ENCODE measurements at places on chromosomes 2 and 18.

DNA sequence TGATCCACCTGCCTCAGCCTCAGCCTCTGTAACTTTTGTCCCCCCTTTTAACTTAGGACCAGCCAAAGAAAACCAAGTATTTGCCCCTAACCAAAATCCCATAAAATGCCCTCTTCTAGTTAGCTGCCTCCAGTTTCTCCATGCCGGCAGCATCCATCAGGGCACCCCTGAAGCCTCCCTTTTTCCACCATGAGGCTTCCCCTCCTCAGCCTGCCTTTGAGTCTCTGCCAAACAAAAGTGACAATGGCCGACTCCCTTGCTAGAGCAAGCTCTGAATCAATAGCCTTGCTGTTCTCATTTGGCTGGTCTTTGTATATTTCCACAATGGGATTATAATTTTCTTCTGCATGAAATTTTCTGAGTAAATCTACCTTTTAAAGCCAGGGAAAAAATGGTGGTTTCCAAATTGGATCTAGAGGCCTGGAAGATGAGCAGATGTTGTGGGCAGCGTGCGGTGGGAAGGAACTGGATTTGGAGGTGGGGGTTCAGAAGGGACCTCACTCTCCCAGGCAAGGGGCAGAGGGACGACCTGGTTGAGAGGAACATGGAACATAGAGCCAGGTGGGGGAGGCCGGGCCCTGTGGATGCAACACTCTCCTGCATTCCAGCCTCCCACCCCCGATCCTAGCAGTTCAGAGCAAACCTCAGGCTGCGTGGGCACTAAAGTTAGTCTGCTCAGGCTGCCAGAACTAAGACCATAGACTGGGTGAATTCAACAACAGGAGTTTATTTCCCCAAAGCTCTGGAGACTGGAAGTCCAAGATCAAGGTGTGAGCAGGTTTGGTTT lies 80.6 kb downstream of the HS6ST1 start:
- DNase-seq = no peak

GRCh38 chr2:216563646-216564045 lies 65.0 kb downstream of the RPL37A start:
- DNase-seq = no peak

DNA sequence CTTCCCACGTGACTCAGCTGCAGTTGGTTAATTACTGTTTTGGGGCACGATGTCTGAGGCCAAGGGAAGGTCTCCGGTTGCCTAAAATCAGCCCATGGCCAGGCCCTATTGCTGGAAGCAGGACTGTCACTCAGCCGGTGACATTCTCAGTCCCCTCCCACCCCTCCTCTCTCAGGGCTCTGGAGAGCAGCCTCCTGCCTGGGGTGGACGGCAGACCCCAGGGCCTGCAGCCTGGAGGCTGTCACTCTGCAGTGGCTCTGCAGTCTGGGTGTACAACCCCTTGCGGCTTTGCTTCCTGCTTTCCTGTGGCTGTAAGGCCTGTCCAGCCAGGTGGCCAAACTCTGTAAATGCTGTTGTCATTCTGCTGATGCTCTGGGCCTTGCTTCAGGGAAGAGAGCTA lies 32.8 kb downstream of the ZBTB7C start:
- no peak for DNase-seq

GRCh38 chr2:168054657-168055056 lies 192.7 kb downstream of the STK39 start:
- no peak for DNase-seq

DNA sequence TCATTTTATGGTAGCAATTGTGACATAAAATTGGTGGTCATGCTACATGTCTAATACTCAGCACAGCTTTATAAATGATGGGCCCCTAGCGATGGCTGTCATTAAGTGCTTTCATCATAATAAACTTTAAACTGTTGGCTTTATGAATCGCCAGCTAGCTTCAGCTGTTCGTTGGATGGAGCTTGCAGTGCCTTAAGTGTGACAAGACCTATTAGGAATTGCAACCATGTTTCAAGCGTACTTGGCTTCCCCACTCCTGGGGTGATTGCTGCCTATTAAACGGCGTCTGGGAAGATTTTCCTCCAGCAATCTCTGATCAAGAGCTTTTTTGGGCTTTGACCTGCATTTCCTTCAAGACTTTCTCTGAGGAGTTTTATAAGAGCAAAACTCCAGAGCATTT lies 164.5 kb upstream of the SIX3 start:
- DNase-seq = no peak

DNA sequence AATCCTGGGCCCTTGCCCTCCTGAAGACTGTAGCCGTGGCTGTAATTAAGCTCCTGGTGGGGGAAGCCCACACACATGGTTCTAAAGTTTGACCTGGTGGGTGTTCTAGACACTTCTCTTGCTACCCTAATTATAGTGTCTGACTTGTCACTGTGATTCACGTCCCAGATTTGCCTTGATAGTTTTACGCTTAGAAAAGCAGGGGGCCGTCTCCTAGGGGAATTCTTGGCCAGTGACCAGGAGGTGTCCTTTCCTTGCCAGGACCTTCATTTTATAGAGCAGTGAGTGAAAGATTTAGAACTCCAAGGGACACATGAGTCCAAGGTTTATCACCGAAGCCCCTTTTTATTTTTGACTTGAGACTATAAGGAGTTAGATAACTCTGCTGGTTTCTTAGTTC lies 9.0 kb downstream of the TMEM214 start:
- no peak for DNase-seq

- no peak for DNase-seq
Observed at GRCh38 chr18:741931-742512, 29.6 kb upstream of the ENOSF1 start.

GRCh38 chr2:216875862-216876261 lies 16.0 kb upstream of the TNP1 start:
- DNase-seq = no peak

DNA sequence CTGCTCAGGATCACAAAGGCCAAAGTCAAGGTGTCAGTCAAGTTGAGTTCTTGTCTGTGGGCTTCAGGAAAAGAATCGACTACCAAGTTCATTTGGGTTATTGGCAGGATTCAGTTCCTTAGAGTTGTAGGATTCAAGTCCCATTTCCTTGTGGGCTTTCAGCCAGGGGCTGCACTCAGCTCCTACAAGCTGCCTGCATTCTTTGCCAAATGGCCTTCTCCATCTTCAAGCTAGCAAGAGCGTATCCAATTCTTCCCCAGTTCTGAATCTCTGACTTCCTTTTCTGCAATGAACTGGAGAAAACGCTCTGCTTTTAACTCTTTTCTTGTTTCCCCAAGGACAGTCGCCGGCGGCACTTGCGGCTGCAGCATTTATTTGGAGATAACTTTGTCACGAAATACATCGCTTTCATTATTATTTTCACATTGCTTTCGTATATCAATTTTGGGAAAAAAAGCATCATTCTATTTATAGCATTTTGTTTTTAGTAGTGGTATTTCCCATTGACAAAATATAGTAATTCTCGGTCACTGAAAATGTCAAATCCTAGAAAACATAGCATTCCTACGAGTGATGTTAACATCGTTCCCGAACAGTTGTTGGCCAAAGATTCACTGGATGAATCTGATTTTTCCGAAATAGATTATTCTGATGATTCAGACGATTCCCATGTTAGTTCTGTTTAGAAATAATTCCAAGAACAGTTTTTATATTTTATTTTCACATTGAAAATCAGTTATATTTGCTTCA lies 59.6 kb upstream of the SERPINE2 start:
- DNase-seq = no peak

GRCh38 chr2:226904592-226904991 lies 68.7 kb downstream of the RHBDD1 start:
- DNase-seq = no peak

GRCh38 chr2:20629181-20629580 lies 21.7 kb downstream of the HS1BP3 start:
- DNase-seq = no peak

GRCh38 chr2:180983468-180984242 lies 3.2 kb downstream of the UBE2E3 start:
- DNase-seq = no peak

GRCh38 chr2:112918256-112918655 lies 7.3 kb downstream of the IL37 start:
- no peak for DNase-seq

Measured in activated T-helper 1 cell treated with anti-CD3 and anti-CD28 coated beads, Interleukin-12 subunit alpha, Interleukin-12 subunit beta, Interleukin-2, Interleukin-4 antibody, amounts not matched to agents 30 ng/mL and 10 ng/mL and 1 ng/mL, durations not matched to agents 14 hours and 24 hours and 36 hours (primary cell).